ENCODE measurements at places on chromosomes 5 and 9.

DNA sequence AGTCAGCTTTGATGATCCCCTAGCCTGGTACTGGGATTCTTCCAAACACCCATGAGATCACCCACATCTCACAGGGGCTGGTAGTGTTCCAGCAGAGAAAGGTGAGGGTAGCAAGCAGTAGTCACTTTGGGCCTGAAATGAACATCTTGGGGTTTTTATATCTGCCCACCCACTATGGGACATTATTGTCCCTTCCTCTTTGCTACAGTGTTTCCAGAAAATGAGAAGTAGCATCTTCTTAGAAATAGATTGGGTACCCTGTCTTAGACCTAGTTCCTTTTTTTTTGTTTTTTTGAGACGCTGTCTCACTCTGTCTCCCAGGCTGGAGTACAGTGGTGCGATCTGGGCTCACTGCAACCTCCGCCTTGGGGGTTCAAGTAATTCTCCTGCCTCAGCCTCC lies 249.2 kb upstream of the ANKRD55 start:
- DNase-seq, result peak; percentile 19

DNA sequence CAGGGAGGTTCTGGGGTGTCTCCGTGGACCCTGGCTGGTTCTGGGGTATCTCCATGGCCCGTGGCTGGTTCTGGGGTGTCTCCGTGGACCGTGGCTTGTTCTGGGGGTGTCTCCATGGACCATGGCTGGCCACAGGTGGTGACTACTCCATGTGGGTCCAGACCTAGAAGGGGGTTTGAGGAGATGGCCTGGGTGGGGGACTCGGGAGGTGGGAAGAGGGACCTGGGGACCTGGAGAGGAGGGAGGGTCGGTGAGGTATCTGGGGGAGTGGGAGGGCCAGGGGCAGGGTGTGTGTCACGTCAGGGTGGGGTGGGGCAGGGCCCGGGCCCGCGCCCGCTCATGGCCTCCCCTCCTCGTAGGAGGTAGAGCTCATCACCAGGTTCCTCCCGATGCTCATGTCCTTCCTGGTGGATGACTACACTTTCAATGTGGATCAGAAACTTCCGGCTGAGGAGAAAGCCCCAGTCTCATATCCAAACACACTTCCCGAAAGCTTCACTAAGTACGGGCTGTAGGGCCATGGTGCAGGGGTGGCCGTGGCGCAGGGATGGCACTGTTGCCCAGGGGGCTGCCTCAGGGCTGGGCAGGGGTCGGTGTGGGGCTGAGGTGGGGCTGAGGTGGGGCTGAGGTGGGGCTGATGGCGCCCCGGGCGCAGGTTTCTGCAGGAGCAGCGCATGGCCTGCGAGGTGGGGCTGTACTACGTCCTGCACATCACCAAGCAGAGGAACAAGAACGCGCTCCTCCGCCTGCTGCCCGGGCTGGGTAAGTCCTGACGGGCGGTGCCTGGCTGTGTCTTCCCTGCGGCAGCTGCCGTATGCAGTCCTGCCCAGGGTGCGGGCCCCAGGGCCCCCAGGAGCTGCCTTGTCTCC lies 10.7 kb upstream of the TOR4A start:
- no peak for DNase-seq

GRCh38 chr5:91690921-91691320 lies 307.8 kb upstream of the ARRDC3 start:
- DNase-seq, result no peak

DNA sequence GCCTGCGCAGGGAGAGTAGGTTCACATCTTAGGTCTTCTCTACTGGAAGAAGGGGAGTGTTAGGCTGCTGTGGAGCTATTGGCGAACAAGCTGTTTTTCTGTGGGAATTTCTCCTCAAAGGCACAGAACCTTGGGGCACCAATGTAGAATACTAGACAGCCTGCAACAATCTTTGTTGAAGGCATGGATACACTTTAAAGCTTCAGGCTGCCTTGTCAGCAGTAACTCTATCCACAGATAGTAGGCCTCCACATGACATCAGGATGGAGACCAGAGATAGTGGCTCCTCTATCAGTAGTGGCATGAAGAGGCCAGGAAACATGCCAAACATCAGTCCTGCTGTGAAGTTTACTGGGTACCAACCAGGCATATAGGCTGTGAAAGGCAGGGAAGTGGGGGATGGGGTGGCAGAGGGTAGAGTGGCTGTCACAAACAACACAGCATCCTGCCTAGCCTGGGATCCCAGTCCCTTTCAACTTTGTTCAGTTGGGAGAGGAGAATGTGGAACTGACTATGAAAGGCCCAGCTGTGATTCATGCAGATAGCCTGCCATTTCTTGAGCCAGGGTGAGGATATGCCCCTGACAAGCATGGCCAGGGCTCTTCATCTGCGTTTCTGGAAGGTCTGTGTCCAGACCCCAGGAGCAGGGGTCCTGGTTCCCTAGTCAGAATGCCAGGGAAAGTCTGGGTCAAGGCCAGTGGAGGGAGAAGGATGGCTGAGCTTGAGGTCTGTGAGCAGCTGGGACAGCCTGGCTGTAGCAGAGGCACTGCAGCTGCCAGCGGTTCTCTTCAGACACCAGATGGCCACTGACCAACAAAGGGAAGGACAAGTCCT lies 1.0 kb upstream of the HK3 start:
- no peak for DNase-seq
